Tibial nerve (tissue), 4 donors: ENCODE measurements at places on chromosomes 16 and 17. TPM values are rescaled to one million over a fixed set of nuclear protein-coding genes. Genes with fewer than 3 reads are reported as not detected.

The NGFR gene
- total RNA-seq: 209 TPM

DNA sequence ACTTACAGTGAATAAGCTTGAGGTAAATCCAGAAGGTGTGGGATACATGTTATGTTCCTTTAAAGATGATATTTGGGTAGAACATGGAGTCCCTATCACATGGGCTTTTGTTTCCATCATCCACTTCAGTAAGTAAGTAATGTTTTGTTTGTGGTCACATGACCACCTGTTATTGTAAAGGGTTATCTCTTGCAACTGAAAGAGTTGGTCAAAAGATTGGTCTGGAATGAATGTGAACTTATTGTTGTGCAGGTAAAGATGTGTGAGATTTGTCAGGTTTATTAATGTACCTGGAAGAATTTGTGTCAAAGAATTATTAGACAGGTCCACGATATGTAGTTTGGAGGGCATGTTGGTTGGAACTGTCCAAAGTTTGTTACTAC lies 1.6 kb downstream of the OMG start:
- no peaks in the 10 kb centered on the region for H3K36me3 ChIP-seq
- H3K4me1 ChIP-seq: no peaks in the 10 kb centered on the region
- H3K27me3 ChIP-seq: no peaks in the 10 kb centered on the region
- DNase-seq: no peak
- H3K27ac ChIP-seq: no peak overlapping the region
- no peak overlapping the region for H3K4me3 ChIP-seq

The CTRL gene
- total RNA-seq: 0.87 TPM

DNA sequence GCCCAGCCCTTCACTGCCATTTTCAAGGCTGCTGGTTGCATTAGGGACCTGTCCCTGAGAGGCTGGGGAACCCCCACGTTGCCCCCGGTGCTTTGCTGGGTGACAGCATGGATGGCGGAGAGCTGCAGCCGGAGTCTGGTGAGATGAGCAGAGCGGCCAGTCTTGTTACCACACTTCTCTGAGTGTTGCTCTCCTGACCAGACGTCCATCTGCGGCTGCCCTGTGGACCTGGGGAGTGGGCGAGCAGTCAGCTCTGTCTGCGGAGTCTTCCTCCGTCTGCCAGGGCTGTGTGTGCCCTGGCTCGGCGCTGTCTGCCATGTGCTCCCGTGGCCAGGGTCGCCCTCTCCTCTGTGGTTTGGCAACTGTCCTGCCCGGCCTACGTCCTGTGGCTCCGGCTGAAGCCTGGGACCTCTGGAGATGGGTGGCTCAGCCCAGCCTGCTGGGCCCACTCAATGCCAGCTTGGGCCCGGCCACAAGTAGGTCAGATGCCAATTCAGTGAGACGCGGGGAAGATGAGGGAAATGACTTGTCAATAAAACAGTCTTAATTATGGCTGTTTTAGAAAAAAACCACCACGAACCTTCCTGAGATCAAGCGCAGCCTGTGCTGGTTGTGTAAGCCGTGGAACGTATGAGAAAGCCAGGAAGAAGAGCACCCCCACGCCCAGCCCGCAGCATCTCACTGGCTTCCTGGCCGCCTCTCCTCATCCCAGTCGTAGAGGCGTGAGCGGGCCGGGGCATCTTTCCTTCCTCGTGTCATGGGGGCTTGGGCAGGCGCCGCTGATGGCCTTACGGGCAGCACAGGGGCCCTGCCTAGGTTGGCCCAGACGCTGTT lies 7.9 kb downstream of the KCTD5 start:
- no peak for DNase-seq
- H3K4me3 ChIP-seq: no peak overlapping the region
- no peaks in the 10 kb centered on the region for H3K36me3 ChIP-seq
- H3K4me1 ChIP-seq: no peaks in the 10 kb centered on the region
- no peaks in the 10 kb centered on the region for H3K27me3 ChIP-seq

GRCh38 chr17:77476931-77477805 lies 336.4 kb downstream of the SEC14L1 start:
- H3K36me3 ChIP-seq: peaks cover 4% of the 10 kb centered on the region
- no peaks in the 10 kb centered on the region for H3K27me3 ChIP-seq
- peaks cover 16% of the 10 kb centered on the region for H3K4me1 ChIP-seq
- peak overlapping the region; percentile 88 for H3K27ac ChIP-seq

The CACNG5 gene
- not detected for total RNA-seq

The PRKCB gene
- total RNA-seq: 3.7 TPM

- H3K4me1 ChIP-seq: no peaks in the 10 kb centered on the region
- no peak for DNase-seq
- peaks cover 1% of the 10 kb centered on the region for H3K27me3 ChIP-seq
- no peak overlapping the region for H3K27ac ChIP-seq
Measured at GRCh38 chr16:28298511-28298878, 6.2 kb downstream of the SBK1 start.

DNA sequence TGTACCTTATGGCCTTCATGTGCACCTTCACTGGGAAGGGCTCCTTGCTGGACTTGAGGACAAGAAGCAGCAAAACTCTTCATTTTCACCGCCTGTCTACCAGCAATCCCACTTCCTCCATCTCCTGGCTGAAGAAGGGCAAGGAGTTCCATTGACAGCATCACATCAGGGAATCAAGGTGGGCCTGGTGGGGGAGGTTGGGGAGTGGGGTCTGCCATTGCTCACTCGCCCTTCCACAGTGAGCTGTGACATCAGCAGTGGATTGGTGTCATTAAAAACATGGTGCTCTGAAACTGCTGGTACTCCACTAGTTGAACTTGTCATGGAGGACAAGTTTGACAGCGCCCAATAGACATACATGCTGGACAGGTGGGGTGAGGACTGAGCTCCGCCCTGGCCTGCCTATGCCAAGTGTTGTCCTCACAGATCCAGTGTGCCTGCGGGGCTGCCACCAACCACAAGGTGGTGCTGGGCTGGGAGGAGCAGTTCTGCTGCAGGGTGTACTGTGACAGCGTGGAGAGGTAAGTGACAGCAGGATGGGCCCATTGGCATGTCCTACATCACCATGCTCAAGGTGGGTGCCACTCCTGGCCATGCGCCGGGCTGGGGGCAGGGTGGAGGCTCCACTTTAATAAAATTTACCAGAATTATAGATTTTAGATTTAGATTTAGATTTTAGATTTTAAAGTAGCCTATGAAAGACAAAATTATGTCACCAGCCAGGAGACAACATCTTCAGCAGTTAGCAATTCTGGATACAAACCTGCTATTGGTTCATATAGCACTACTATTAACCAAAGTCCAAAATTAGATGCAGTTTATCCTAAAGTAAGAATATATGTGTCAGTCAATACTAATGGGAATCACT lies 1729.1 kb downstream of the TP53TG3F start:
- H3K27me3 ChIP-seq: no peaks in the 10 kb centered on the region
- H3K4me3 ChIP-seq: no peak overlapping the region
- H3K4me1 ChIP-seq: no peaks in the 10 kb centered on the region
- no peak overlapping the region for H3K27ac ChIP-seq
- H3K36me3 ChIP-seq: no peaks in the 10 kb centered on the region

- no peaks in the 10 kb centered on the region for H3K4me1 ChIP-seq
- H3K4me3 ChIP-seq: no peak overlapping the region
- no peak for DNase-seq
- no peak overlapping the region for H3K27ac ChIP-seq
Measured at GRCh38 chr17:14004927-14005620, 64.2 kb upstream of the COX10 start.

DNA sequence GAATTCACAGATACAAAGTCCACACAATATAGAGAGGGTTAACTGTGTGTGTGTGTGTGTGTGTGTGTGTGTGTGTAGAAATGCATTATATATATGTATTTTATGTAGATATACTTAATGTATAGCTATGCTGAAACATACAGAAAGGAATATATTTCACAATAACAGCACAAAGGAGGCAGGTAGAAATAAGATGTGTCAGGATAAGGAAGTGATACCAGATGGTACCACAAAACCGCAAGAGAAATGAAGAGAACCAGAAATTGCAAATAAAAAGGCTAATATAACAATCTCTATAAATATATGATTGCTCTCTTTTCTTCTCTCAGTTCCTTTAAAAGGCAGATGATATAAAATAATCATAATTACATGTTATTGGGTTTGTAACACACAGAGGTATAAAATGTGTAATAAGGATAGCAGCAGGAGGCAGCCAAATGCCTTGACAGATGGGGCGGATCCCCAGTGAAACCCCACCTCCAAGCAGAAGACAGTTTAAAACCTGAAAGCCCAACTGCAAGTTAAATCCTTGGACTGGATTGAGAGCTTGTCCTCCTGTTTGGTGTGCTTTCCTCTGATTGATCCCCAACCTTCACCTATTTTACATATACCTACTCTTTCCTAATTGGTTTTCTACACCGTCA lies 365.4 kb upstream of the C16orf82 start:
- H3K4me1 ChIP-seq: no peaks in the 10 kb centered on the region
- H3K36me3 ChIP-seq: no peaks in the 10 kb centered on the region
- no peak overlapping the region for H3K27ac ChIP-seq

The FBXW10 gene
- total RNA-seq: not detected

The KRT23 gene
- total RNA-seq: not detected

The ZP2 gene
- not detected for total RNA-seq

GRCh38 chr17:63515426-63515825 lies 7.7 kb upstream of the KCNH6 start:
- no peak overlapping the region for H3K27ac ChIP-seq
- H3K36me3 ChIP-seq: no peaks in the 10 kb centered on the region
- DNase-seq: no peak
- no peaks in the 10 kb centered on the region for H3K27me3 ChIP-seq
- no peak overlapping the region for H3K4me3 ChIP-seq
